PC-3 (cell line): ENCODE measurements at places on chromosomes 11 and 22. TPM values are rescaled to one million over a fixed set of nuclear protein-coding genes. Genes with fewer than 3 reads are reported as not detected.

Gene KRTAP5-2
- total RNA-seq, result not detected in 2 replicates

Gene SEPTIN5
- 26.3 and 27.5 TPM in 2 replicates for total RNA-seq

GRCh38 chr11:78772186-78772585, 197.5 kb upstream of the NARS2 start:
- no peak for DNase-seq

DNA sequence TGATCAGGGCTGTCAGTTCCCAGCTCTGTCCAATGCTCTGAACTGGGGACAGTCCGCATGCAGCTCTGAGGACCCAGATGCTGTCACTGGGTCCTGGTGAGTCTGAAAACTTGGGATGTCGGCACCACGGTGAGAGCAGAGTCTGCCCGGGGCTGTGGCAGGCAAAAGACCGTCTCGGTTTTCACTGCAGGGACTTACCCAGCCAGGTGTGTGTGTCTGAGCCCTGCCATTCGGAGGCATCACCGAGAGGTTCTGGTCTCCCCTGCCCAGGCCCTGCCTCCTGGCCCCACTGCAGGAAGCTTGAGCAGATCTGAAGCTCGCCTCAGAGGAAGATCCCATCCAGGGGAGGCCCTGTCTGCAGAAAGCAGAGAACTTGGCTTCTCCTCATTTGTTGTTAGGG, 5.2 kb downstream of the TP53AIP1 start:
- DNase-seq, result no peak

Gene MMP7
- total RNA-seq, result 0.18 TPM in 1 of 2 replicates, not detected in the other

Gene TRIM66
- 5.5 and 6.6 TPM in 2 replicates for total RNA-seq

DNA sequence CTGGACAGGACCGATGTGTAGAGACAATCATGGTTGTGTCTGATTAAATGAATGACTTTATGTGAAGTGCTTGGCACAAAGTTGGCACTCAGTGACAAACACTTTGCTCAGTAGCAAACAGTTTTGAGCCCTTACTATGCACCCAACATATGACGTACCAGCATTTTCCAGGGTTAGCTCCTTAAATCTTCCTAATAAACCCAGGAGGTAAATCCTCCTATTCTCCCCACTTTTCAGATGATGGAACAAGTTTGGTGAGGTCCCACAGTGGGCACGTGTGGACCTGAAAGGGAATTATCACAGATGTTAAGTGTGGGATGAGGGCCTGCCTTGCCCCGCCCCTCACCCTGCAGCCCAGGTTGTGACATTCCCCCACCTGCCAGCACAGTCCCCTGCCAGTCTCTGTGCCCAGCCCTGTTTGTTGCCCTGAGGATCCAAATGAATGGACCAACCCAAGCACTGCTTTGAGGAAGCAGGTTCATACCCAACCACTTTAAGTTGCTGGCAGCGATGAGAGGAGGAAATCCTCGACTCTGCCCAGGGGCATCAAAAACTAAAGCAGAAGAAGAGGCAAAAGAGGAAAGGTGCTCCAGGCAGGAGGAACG, 6.6 kb upstream of the CARD10 start:
- DNase-seq, result peak; percentile 49

Gene WT1
- total RNA-seq, result 8.5 and 9.1 TPM in 2 replicates

DNA sequence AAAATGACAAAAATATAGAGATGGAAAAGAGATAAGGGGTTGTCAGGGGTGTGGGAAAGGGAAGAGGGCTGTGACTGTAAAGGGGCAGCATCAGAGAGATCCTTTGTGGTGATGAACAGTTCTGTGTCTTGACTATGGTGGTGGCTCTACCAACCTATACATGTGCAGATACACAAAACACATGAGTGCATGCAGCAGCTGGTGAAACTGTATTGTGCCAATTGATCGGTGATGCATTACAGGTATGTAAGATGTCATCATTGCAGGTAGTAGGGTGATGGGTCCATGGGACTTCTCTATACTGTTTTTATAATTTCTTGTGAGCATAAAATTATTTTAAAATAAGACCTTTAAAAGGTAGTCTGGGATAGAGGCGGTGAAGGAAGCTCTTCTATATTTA, 24.1 kb upstream of the ZDHHC13 start:
- DNase-seq, result no peak

Gene OR5P2
- not detected in 2 replicates for total RNA-seq

- DNase-seq, result no peak
Observed at GRCh38 chr22:50502628-50503474, 4.7 kb downstream of the LMF2 start.

Gene HEPN1
- total RNA-seq, result not detected in 2 replicates

DNA sequence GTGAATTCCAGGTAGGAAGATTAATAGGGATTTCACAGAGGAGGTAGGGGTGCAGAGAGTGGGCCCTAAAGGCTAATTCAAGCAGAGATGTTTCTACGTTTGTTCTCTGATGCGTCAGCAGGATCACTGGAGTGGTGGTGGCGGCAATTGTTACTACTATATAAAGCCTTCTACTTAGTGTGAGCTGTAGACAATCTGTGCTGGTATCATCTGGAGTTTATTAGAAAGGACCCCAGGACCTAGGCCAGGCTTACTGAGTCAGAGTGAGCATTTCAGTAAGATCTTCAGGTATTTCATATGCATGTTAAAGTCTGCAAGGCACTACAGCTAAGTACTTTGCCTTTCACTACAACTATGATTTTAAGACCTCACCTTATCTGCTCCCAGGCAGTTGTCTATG, 59.5 kb downstream of the USP35 start:
- DNase-seq, result no peak

Gene UBQLN3
- total RNA-seq, result not detected in 2 replicates

DNA sequence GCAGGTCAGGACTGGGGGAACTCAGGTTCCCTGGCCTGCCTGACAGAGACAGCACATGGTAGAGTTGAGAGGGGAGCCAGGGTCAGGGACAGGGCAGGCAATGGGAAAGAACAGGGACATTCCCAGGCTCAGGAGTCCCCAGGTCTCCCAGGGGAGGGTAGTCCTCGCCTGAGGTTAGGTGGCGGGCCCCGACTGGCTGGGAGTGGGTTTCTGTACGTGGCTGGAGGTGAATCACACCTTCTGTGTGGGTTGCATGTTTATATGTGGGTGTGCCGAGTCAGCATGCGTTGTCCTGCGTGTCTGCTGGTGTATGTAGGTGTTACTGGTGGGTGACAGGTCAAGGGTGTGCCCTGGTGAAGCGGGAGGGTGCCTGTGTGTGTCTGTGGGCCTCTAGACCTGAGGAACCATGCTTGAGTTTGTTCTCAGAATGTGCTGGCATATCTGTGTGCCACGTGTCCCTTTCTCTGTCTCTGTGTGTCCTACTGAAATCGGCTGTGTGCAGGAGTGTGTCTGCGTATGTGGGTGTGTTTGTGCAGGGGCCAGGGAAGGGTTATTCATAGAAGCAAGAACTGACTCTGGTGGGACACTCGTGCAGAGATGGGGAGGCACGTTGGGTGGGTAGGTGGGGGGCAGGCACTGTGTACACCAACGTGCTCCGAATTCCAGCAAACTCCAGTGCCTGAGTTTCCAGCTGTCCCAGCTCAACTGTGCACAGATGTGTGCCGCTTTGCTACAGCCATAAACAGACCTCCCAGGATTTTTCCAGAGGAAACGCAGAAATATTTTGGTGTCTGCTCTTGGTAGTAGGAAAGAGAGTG, 23.8 kb upstream of the OAF start:
- peak; percentile 44 for DNase-seq

GRCh38 chr22:19876941-19877625, 22.4 kb upstream of the GNB1L start:
- no peak for DNase-seq

Gene MGAT3
- 0.06 TPM in 1 of 2 replicates, not detected in the other for total RNA-seq

DNA sequence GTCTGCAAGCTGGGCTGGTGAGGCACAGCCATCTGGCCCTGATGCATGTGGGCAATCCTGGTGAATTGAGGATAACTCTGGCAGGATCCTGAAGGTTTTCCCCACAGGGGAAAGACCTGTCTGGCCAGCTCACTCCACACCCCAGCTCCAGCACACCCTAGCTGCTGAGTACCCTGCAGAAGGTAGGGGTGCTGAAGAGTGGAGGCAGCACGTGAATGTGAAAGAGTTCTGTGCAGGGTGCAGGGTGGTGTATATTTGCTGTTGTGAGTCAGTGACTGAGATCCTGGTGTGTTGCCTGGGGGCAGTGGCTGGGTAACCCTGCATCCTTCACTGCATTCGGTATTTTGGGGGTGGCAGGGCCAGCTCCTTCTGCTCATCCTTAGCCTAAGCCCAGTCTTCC, 22.4 kb downstream of the DGAT2 start:
- peak; percentile 69 for DNase-seq

- no peak for DNase-seq
Observed at GRCh38 chr22:38712486-38713207, 6.9 kb downstream of the GTPBP1 start.

Gene MAPK8IP2
- total RNA-seq, result 1.2 and 1.5 TPM in 2 replicates

GRCh38 chr11:101126551-101127196, 2.9 kb downstream of the PGR start:
- no peak for DNase-seq

- DNase-seq, result no peak
Observed at GRCh38 chr11:78940500-78941225, 366.0 kb upstream of the NARS2 start.

- DNase-seq, result peak; percentile 94
Observed at GRCh38 chr11:76721755-76722677, 51.5 kb upstream of the LRRC32 start.

Gene CRACR2B
- 10.6 and 19.8 TPM in 2 replicates for total RNA-seq

Gene MRGPRX4
- not detected in 2 replicates for total RNA-seq

DNA sequence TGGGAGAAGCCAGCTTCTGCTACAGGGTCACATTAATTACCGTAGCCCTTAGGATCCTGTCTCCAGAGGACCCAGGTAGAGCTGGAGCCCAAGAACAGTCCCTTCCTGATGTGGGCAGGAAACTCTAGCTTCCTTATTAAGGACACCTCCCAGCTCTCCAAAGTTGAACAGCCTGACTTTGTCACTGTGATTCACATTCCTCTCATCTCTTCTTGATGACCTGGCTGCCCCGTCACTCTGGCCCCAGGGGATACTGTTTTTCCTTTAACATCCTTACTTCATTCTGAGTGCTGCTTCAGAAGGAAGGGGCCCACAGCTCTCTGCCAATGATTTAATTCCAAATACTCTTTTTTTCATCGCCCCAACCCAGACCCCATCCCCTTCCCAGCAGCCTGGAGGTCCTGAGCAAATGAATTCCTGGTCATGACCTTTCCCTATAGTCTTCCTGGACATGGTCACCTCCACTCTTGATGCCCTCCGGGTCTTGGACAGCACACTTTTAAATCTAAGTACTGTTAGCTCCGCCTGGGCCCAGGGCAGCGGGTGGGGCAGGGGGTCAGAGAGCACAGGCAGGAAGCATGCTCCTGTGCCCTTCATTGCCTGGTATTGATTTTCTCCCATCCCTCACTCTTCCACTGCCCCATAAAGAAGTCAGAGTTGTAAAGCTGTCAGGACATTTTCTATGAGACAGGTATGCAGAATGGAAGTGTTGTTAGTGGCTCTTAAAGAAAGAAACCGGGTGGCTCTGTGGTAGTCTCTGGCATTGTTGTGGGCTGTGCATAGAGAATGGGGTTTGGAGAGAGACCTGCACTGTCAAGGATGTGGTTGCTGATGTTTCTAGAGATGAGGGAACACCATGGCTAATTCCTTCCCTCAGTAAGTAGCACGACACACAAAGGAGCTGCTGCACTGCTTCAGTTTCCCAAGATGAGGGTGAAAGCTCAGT, 22.3 kb upstream of the SPON1 start:
- peak; percentile 85 for DNase-seq
